ENCODE measurements at places on chromosomes 4 and X. TPM values are rescaled to one million over a fixed set of nuclear protein-coding genes. Genes with fewer than 3 reads are reported as not detected.

- DNase-seq = no peak
Measured at GRCh38 chrX:136067097-136067496, 80.2 kb upstream of the FHL1 start.

DNA sequence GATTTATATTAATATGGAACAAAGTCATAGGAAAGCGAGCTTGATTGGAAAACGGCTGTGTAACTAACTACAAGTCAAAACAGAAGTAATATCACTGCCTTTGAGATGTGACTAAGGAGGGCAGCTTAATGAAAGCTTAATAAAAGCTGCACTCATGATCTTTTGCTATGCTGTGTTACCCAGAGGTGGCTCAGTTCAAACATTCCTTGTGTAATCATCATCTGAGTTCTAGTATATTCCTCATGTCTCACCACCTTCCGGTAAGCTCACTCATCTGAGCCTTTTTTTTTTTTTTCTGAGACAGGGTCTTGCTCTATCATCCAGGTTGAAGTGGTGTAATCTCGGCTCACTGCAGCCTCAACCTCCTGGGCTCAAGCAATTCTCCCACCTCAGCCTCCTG, 5.0 kb downstream of the GRPEL1 start:
- no peak for DNase-seq

- DNase-seq = no peak
Measured at GRCh38 chr4:136505020-136505419, 1027.3 kb downstream of the PCDH18 start.

DNA sequence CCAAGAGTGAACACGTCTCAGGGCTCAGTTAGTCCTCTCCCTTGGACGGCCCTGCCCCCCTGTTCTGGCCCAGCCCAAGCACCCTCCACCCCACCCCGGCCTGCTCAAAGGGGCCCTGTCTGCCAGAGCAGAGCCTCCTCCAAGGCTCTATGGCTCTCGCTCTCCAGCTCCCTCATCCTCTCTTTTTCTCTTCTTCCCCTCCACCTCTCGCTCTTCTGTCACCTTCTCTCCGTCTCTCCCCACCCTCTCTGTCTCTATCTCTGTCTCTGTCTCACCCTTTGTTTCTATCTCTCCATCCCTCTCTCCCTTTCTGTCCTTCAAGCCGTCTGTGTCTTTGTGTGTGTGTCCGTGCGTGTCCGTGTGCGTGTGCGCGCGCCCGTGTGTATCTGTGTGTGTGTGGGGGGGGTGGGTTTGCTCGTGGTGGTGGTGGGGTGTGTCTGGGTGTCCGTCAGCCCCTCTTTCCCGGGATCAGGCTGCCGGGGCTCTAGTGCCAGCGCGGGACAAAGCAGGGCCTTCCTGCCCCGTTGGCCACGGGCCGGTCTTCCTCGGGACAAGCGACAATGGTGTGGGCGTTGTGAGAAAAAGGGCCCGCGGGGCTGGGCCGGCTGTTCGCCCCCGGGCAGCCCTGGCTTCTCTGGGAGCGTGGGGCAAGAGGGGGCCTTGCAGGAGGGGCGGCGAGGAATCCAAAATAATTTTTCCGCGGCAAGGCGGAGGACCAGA, 8.7 kb downstream of the FRG2 start:
- DNase-seq = no peak

The TLR10 gene
- total RNA-seq = 0.46 TPM

- no peak for DNase-seq
Measured at GRCh38 chr4:158726633-158727032, 3.4 kb upstream of the PPID start.

- DNase-seq = no peak
Measured at GRCh38 chr4:8261851-8262535, 7.6 kb upstream of the HTRA3 start.

GRCh38 chr4:40536032-40536431, 93.6 kb downstream of the RBM47 start:
- no peak for DNase-seq

GRCh38 chr4:106502106-106502699, 133.6 kb upstream of the GIMD1 start:
- DNase-seq = no peak

GRCh38 chr4:118682928-118683327, 2.3 kb upstream of the METTL14 start:
- no peak for DNase-seq

DNA sequence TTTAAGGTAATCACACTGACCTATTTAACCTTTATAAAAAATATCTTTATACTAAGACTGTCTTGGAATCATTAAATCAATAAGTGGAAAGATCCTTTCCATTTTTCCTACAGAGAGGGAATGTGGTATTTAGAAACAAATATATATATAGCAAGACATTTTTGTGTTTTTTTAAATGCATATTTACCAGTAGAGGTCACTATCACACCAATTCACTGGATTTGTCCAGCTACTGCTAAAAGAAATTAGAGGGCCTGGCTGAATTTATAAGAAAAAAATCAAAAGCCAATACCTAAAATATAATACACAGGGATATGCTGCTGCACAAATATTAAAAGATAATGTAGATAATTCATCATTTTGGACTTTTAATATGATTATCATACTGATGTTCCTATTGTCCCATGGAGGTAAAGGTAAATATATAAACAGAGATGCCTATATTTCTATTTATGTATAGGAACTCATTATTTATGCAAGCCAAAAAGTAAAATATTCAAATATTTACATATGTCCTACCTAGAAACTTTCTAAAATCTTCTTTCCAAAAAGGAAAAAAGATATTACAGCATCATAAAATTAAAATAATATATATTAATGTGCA, 69.5 kb downstream of the PDE5A start:
- no peak for DNase-seq

DNA sequence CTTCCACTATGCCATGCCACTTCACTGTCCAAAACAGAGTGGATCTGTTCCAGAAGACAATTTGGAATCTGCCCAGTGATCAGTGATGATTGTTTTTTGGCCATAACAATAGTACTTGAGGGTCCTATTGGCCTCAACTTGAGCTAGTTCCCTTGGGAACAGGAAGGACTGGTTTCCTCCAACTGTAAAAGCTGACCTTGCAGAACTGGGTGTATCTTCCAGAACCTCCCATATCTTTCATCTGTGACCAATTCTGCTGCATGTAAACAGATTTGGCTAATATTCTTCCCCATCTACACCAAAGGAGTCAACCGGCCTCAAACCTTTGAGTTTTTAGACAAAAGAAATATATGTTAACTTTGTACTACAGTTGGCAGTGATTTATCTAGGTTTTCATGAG, 165.1 kb upstream of the TRPC5 start:
- DNase-seq = no peak

DNA sequence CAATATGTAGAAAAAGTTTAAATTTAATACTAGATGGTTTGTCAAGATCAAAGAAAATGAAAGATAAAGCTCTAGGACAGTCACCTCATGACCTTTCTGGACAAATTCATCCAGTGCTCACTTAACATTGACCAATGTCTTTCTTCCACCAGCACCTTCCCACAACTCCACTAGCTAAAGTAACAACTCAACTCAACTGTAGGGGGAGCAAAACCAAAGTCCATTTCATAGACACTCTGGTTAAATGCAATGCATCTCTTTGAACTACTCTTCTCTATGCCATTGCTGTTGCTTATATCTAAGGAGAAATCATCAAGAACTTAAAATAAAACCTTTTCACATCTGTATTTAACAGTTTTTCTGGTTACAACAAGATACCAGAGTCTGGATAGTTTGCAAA, 25.1 kb downstream of the UGT2B4 start:
- no peak for DNase-seq

GRCh38 chr4:52595001-52595400, 64.1 kb downstream of the USP46 start:
- no peak for DNase-seq

The ZNF674 gene
- 4.7 TPM for total RNA-seq

The RNF212 gene
- 3.9 TPM for total RNA-seq

GRCh38 chr4:79330720-79331119, 4.9 kb upstream of the NAA11 start:
- no peak for DNase-seq

DNA sequence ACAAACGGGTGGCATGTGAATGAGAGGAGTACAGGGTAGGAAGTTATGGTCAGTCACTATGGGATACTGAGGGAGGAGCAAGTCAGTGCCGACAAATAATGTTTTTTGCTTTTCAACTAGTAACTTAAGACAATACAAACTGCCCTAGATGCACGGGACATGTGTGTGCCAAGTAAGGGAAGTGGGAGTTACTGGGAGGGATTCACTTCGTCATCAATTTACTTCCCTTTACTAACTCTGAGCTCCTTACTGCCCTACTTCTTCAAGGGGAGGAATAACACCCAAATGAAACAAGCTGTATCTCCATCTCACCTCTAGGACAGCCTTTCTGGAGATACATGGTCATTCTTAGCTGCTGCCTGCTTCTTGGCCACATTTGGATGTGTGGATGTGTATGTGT, 97.7 kb downstream of the DGKK start:
- DNase-seq = no peak

The COL25A1 gene
- total RNA-seq = 0.12 TPM

GRCh38 chr4:162683659-162684370, 482.9 kb downstream of the NAF1 start:
- no peak for DNase-seq

- DNase-seq = no peak
Measured at GRCh38 chr4:75004755-75005668, 72.1 kb downstream of the PARM1 start.

- DNase-seq = no peak
Measured at GRCh38 chr4:7006411-7006810, 36.8 kb upstream of the TADA2B start.

The ATP2B3 gene
- 1.1 TPM for total RNA-seq

DNA sequence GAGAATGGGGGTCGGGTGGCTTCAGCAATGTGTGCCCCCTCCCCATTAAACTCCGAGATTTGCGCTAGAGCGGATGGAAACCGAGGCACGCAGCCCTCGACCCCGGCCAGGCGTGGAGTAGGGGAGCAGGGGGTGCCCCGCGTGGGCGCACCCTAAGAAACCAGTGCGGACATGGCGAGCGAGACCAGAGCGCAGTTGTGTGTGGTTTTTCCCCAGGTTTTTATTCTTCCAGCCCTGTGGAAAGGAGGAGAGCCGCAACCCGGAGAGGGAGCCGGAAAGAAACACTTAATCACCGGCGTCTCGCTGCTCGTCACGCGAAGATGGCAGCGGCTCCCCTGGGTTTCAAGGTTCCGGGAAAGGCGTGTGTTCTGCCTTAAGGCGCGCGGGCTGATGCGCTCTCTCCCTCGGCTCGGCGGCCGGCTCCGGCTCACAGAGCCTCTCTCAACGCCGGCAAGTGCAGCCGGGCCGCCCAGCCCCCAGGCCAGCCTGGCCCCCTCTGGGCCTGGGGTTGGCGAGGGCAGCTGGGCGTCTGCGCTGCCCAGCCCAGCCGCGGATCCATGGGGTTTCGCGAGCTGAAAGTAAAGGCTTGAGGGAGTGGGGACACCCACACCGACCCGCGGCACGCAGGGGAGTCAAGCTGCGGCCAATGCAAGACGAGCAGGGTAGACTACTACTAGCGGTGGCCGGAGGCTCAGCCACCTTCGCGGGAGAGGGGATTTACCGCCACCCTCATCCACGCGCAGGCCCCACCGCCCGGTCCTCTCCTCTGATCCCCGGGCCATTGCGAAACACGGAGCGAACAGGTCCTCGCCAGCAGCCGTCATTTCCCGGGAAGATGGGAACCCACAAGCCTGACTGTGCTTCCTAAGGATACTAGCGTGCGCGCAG, 74.0 kb upstream of the BCOR start:
- peak; percentile 54 for DNase-seq

GRCh38 chrX:53682885-53683555, 3.5 kb downstream of the HUWE1 start:
- DNase-seq = peak; percentile 21

The CORIN gene
- 0.52 TPM for total RNA-seq
